ENCODE measurements at places on chromosomes 6 and 20. TPM values are rescaled to one million over a fixed set of nuclear protein-coding genes. Genes with fewer than 3 reads are reported as not detected.

The HAO1 gene
- polyA plus RNA-seq: not detected

The SLC13A3 gene
- polyA plus RNA-seq: 4.6 TPM

The SMLR1 gene
- not detected for polyA plus RNA-seq

DNA sequence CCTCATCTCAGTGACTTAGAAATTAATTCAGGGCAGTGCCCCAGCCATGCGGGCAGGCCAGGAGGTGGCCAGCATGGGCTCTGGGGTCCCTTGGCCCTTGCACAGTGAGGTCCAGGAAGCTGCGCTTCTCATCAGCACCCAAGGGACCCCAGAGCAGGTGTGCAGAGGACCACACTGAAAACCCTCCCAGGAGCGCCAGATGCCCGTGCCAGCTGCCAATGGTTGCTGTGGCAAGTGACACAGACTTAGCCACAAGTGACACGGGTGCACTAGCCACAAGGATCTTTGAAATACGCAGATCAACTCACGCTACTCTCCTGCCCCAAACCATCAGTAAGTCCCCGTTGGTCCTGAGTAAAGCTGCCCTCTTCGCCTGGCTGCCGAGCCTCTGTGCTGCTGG lies 88.1 kb downstream of the ERMARD start:
- DNase-seq: no peak

GRCh38 chr20:47150403-47151152 lies 205.9 kb downstream of the ZMYND8 start:
- DNase-seq: peak; percentile 85

GRCh38 chr6:159038914-159039884 lies 5.6 kb downstream of the TAGAP start:
- peak; percentile 84 for DNase-seq

- no peak for DNase-seq
Measured at GRCh38 chr6:100309174-100309573, 155.5 kb downstream of the SIM1 start.

GRCh38 chr6:129981598-129981997 lies 36.8 kb upstream of the L3MBTL3 start:
- DNase-seq: no peak

Data from GM23248 (cell line).